GM19239 (cell line): ENCODE measurements at places on chromosomes 5 and 9.

GRCh38 chr5:83563631-83564030 is 92.1 kb downstream of the VCAN start:
- DNase-seq = no peak

DNA sequence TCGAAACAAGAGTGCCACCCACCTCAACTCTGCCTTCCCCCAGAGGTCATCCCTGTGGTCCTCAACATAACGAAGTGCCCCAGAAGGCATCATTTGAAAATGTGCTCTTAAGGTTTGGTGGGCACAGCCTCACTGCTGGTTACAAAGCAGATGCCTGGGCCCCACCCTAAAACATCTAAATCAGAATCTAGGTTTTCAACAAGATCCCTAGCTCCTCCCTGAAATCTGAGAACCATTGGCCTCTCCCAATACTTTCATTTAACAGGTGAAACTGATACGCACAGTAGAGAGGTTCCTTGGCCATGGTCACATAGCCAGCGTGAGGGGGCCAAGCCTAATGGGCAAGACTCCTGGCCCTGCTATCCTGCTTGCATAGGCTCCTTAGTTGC is 376.2 kb upstream of the CLINT1 start:
- DNase-seq = no peak

DNA sequence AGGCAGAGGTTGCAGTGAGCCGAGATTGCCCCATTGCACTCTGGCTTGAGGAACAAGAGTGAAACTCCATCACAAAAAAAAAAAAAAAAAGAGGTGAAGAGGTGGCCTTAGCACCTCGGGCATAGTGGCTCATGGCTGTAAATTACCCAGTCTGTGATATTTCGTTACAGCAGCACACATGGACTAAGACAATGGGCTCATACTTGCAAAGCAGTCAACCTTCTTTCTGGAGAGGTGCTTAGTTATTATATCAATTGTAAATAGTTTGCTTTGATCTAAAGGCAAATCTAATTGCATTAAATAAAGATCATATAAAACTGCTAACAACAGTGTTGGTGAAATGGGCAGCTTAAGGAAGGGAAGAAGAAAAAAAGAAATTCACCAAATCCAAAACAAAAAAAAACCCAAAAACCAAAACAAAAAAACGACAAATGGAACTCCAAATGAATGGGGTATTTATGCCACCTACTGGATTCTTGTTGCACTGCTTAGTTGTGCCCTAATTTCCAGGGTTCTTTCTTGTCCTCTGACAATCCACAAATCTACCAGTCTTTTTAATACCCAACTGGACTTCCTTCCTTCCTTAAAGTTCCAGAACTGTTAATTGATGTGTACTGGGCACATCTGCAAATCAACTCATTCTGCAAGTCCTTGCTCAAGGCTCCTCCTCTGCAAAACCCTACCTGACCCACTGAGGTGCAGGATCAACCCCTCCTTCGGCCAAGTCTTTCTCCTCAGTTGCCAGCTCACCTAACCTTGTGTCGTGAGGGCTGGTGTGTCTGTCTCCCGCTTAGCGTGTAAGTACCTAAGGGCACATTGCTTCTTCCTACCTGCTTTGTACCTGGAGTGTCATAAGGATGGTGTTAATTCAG is 35.0 kb upstream of the DMRT1 start:
- no peak for DNase-seq

DNA sequence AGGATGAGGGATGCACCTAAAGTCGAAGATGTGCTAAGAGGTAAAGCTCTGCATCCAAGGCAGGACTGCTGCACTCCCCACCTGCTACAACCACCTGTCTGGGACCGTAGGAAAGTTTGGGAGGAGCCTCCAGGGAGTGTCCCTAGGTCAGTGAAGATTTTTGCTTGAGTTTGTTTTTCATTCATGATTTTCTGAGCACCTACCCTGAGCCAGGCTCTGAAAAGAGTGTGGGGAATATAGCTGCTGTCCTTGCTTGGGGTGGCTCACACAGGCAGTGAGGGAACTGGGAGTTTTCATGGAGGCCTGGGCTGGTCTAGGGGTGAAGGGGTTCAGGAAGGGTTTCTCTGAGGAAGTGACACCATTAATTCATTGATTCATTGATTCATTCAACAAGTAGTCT is 48.9 kb downstream of the SAR1B start:
- no peak for DNase-seq

DNA sequence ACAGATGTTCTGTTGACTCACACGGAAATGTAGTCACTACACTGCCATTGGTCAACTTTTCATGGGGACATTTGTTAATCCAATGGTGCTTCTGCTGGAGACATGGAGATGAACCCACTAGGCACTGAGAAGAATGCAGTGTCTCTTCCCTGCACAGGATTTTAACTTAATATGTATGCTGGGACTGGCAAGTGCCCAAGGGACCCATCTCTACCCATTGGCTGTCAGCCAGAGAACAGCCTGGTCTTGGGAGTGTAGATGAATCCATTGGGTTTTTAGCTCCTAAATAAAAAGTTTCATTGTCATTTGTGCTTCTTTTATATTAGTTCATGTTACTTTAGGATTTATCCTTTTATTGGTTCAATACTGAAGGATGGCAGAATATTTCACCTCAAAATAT is 195.8 kb upstream of the CDH6 start:
- DNase-seq = no peak

GRCh38 chr9:121434969-121435368 is 64.7 kb downstream of the GGTA1 start:
- DNase-seq = no peak

DNA sequence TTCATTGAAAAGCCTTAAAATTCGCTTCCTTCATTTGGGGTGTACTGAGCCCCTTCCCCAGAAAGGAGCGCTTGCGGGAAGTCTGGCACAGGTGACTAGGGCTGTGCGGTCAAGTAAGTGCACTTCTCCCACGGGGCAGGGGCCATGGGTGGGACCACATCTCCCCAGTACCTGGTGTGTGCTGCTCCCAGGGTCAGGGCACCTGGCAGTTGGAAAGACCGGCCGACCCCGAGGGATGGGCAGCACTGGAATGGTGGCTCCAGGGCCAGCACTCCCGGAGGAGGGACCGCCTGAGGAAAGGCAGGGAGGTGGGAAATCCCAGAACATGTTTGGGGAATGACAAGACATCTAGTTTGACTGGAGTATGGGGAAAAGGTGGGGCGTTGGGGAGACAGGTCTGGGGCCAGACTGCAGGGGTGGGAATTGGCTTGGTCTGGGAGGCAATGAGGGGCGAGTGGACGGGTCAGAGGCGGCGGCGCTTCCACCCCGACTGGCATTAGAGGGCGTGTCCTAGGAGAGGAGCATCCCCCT is 727 bp upstream of the GLIPR2 start:
- no peak for DNase-seq

DNA sequence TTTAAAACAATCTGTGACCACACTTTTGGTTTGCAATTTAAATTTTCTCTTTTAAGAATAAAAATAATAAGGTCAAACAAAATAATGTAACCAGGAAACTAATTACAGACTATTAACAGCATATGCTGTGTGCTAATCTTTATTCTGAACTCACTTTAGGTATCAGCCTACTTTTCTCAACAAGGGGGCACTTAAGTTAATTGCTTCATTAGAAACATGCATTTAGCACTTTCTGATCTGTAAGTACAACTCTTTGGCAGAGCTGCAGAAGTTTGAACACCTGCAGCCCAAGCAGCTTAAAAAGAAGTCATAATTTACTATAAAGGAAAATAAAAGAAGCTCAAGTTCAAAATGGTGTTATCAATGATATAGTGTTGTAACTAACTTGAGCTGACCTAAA is 21.7 kb downstream of the XRCC4 start:
- no peak for DNase-seq

GRCh38 chr5:329121-329735 is 7.7 kb downstream of the AHRR start:
- no peak for DNase-seq

DNA sequence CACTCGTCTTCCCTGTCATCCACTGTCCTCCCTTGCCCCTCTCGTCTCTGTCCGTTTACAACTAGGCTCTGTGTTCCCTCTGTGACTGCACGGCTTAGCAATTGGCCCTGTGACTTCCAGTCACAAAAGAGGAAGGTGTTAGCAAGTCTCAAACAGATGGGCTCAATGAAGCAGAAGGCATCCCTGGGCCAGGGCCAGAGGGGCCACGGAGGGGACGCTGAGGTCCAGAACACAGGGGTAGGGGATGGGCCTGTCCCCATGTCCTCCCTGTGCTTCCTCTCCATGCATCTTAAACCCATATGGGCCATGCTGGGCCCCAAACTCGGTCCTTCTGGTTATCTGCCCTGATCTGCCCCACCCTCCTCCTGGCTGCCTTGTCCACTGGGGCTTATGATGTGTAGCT is at the start of gene CD72:
Gene CD72 (minus strand): TSS at position 89 of the 403 bp plus-strand sequence. CDS start 110 bp downstream, outside the sequence.
- no peak for DNase-seq

DNA sequence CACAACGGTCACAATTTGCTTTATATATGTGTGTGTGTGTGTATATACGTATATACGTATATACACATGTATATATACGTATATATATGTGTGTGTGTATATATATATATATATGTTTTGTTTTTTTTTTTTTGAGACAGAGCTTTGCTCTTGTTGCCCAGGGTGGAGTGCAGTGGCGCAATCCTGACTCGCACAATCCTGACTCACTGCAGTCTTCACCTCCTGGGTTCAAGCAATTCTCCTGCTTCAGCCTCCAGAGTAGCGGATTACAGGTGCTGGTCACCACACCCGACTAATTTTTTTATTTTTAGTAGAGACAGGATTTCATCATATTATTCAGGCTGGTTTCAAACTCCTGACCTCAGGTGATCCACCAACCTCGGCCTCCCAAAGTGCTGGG is 3.1 kb downstream of the RNF38 start:
- no peak for DNase-seq

- no peak for DNase-seq
These were observed 332.4 kb upstream of the BRINP1 start for GRCh38 chr9:119701651-119702050.

- no peak for DNase-seq
These were observed 10.7 kb upstream of the PAPPA start for GRCh38 chr9:116142706-116143492.

DNA sequence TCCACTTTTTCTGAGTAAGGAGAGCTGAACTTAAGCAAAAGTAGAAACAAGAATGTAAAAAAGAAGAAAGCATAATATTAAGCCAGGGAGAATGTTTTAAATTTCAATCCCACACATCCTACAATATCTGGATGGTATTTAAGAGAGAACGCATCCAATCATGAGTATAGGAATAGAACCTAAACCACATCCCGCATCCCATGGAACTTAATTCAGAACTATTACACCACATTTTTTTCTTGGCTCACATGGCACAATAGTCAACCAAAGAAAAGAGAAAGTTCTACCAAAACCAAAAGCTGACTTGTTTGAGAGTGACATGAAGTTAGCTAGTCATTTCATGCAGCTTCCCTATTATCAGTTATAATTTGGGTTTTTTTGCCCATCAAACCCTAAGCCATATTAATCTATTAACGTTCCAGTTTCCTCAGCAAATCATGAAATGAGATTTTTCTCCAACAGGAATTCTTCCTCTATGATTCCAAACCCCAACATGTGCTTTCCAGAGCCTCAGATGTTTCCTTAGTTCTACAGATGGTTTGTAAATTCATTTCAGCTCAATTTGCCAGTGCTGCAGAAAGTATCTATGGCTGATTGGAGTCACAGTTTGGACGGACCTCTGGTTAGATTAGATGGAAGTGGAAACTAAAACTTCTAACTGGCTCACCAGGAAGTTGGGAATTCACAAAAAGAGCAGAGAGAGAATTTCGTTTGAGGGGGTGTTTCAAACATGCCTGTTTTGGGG is 22.5 kb downstream of the ADAMTSL1 start:
- no peak for DNase-seq

DNA sequence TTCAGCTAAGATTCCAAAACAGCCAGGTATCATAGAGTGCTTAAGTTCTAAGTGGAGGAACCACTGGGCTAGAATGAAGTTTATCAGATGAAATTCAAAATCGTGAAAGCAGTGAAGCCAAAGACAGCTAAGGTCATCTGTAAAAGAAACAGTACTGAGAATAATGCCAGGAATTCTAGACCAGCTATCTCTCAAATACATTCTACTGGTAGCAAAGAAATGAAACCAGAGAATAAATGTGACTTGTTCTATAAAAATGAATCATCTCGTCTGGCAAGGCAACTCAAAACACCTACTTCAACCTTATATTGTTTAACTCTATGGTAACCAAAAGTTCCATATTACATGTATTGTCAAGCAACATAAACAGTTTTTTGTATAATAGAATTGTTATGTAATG is 51.3 kb upstream of the RGMB start:
- no peak for DNase-seq

GRCh38 chr5:137733006-137733405 is 2.9 kb downstream of the KLHL3 start:
- DNase-seq = no peak

DNA sequence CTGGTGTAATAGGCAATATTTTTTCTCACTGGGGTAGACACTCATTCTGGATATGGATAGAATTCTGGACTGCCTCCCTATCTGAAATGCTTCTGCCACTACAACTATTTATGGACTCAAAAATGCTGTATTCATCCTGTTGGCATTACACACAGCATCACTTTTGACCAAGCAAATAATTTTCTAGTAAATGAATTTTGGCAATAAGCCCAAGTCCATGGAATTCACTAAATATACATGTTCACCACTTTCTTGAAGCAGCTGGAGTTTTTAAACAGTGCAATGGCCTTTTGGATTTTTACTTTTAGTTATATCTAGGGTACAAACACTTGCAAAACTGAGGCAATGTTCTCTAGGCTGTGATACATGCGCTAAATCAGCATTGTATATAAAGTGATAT is 724.9 kb upstream of the EDIL3 start:
- DNase-seq = no peak
